ENCODE measurements at places on chromosomes 4 and X.

GRCh38 chr4:138269175-138269574 lies 27.0 kb upstream of the SLC7A11 start:
- DNase-seq: no peak

DNA sequence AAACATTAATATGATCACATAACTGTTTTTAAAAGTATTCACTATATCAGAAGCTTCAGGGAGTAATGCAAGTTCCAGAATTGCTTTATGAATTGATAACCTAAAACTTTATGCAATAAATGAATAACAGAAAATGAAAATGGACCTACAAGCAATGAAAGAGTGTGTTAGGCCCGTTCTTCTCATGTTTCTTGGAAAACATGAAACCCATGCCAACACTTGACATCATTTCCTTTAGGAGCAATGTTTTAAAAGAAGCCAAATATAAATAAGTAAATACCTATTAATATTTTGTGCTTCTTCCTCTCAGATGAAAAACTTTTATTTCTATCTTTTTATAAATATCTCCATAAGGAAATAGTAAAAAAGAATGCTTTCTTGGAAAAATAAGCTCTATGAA lies 123.0 kb upstream of the GALNT7 start:
- DNase-seq: no peak

GRCh38 chr4:7201420-7202305 lies 9.3 kb downstream of the SORCS2 start:
- DNase-seq: no peak

GRCh38 chrX:149461746-149462145 lies 43.4 kb downstream of the IDS start:
- no peak for DNase-seq

- no peak for DNase-seq
Observed at GRCh38 chr4:29310252-29310651, 1409.9 kb upstream of the PCDH7 start.

- no peak for DNase-seq
Observed at GRCh38 chrX:34918091-34918736, 24.4 kb upstream of the FAM47B start.

DNA sequence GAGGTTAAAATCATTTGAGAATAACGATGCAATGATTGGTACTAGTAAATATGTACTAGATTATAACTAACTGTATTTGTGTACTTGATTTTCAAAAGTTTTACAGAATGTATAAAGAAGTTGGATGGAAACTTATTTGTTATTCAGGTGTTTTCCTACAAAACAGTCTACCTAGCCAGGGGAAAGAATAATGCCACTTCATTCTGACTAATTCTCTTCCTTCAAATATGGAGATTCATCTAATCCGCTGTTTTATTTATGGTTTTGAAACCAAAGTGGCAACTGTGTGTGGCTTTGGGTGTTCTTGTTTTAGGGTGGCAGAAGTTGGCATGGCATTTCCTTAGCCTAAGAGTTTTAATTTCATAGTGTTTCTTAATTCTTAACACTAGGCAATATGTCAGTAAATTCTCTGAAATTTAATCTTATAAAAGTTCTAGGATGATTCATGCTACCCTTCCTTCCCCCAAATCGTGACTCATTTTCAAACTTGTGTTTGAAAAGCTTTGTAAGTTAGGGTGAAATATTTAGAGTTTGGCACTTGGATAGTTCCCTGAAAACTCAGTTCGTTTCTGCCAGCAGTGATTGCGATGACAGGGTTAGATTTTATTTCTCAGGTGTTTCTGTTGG lies 62.6 kb downstream of the DCLK2 start:
- no peak for DNase-seq

DNA sequence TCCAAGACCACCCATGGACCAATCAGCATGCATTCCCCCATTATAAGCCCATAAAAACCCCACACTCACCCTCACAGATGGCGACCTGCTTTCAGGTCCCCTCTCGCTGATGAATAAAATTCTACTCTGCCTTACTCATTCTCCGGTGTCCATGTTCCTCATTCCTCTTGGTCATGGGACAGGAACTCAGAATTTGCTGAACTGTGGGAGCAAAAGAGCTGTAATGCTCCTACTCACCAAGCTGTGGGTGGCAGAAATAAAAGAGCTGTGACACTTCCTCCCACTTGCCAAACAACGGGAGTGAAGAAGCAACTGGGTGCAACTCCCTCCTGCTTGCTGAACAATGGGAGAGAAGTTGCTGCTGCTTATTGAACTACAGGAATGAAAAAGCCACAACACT lies 168.5 kb upstream of the PCDH18 start:
- DNase-seq: no peak

DNA sequence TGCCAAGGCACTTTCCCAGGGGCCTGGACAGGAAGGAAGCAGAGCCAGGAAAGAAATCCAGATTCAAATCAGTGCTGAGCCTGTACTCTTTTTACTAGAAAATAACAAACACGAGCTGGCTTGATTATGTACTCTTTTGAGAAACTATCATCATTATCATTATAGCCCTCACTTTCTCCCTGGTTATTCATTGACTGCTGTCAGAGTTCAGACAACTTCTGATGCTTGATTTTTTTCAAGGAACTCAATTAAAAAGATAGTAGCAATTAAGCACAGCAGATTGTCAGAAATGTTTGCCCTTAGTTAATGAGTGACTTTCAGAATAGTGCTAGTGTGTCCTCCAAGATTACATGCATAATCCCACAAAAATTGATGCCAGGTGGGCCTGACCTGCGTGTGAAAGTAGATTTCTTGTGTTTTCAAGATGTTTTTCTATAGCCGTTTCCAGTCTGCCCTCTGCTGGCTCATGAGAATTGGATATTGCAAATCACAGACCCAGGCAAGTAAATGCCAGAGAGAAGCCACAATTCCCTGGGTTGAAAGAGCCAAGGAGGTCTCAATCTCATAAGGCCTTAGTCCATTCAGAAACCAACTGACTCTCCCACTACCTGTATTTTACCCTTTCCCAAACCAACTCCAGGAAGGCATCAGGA lies 14.3 kb upstream of the PNPLA4 start:
- DNase-seq: no peak

DNA sequence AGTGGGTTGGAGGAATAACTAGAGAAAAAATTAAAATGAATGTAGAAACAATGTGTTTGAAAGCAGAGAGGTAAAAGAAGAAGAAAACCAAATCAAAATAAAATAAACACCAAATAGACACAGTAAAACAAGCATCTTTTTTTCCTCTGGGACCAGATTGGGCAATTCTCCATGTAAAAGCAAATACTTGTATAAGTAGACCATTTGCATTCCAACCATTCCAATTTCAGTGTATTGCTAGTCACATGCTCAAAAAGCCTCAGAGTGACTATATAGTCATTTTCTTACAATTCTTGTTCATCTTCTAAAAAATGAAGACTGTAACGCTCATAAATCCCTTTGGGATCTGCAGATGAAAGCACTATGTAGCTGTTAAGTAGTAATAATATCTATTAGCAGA lies 969.5 kb downstream of the PCDH18 start:
- no peak for DNase-seq

DNA sequence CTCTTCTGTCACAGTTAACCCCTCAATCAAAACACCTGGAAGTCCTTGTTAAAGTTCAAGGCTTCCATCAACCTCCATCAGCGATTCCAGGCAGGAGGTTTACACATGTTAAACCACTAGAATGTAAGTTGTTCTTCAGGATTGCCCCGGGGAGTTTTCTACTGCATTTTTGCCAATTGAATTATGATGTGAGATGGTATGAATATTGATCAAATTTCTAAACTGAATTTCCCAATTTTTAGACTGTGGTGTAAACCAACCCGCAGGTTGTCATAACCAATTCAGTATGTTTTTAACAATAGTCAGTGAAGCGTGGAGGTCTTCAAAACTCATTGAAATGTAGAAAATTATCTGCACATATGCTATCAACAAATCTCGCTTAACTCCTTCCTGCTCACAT lies 21.2 kb upstream of the TENM3 start:
- no peak for DNase-seq

- DNase-seq: no peak
Observed at GRCh38 chr4:143701365-143701764, 890 bp upstream of the FREM3 start.

- no peak for DNase-seq
Observed at GRCh38 chr4:139154538-139154937, 22.5 kb downstream of the ELF2 start.

DNA sequence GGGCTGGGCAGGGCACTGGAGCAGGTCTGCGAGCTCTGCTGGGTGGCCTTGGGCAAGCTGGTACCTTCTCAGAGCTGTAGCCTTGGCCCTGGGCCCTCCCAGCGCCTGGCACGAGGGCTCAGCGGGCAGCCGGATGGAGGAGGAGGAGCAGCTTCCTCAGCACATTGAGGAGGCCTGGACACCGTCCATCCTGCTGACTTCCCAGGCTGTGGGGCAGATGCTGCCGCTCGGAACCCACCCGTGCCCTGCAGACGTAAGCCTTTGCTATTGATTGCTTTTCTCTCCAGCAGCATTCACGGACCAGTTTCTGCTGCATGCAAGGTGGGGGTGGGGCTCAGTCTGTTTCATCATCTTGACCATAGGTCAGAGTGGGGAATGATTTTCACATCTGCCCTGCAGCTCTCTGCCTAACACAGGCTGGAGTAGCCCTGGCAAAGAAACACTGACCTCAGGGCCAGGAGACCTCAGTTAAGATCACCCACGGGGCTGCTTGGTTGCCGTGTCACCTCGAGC lies 80.7 kb upstream of the PSAPL1 start:
- no peak for DNase-seq

GRCh38 chrX:132292793-132293192 lies 73.5 kb upstream of the RAP2C start:
- peak; percentile 5 for DNase-seq

DNA sequence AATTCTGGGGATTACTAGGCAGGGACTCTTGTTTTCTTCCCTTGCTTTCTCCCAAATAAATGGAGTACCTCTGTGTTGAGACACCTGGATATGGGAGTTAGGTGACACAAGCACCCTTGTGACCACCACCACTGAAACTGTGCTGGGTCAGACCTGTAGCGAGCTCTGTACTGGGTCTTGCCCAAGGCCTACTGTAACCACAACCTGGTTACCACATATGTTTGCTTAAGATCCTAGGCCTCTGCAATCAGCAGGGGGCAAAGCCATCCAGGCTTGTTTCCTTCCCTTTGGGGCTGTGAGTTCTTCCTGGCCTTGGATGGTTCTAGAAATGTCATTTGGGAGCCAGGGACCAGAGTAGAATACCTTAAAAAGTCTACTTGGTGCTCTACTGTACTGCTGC lies 49.4 kb downstream of the LPAR4 start:
- DNase-seq: no peak

GRCh38 chr4:169307576-169307975 lies 36.8 kb upstream of the SH3RF1 start:
- no peak for DNase-seq

- no peak for DNase-seq
Observed at GRCh38 chrX:39835241-39835640, 262.5 kb downstream of the BCOR start.

DNA sequence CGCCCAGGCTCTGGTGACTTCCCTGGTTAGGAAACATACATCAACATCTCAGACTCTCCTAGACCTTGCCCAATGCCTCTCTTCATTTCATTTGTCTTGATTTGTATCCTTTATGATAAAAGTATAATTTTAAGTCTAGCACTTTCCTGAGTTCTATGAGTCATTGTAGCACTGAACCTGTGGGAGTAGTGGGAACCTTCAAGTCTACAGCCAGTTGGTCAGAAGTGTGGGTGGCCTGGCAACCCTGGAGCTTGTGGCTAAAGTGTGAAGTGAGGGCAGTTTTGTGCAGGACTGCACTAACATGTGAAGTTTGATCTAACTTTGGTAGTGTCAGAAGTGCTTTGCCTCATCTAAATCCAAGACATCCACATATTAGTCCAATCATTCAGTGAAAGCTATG lies 259.3 kb upstream of the IGFBP7 start:
- DNase-seq: no peak
